Left ventricle myocardium superior (tissue), 1 donor: ENCODE measurements at places on chromosomes 1 and 21. TPM values are rescaled to one million over a fixed set of nuclear protein-coding genes. Genes with fewer than 3 reads are reported as not detected.
A peak's percentile ranks its signal among the peaks of the same experiment; 100 is the strongest.

DNA sequence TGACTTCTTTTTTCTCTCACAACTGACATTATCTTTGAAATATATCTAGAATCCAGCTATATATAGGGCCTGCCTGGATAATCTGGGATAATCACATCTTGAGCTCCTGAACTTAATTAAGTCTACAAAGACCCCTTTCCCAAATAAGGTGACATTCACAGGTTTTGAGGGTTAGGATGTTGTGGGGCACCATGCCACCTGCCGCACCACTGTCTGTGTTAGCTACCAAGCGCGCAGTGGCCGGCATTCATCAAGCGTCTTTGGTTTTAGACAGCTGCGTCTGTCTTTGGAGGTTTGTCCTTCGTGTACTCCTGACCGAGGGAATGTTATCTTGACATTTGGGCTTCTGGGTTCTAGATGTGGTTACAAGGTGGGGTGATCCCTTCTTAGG is 7.5 kb downstream of the TRAPPC10 start:
- DNase-seq = no peak

NKAIN1 gene
- not detected for total RNA-seq

DNA sequence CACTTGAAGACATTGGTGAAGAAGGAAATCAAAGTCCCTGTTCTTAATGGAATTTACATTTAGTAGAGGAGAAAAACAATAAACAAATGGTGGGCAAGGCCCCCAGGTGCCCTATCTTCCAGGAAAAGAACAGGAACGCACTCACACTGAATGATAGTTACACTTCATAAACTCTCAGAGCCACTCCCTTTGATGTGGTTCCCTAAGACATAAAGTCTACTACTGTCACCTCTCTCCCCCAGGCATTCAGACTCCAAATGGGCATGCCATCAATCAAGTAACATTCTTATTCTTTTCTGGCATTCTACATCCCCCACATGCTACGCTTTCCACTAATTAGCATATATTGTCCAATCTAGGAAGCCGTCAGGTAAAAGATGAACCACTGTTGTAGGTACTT is 36.6 kb upstream of the PIGC start:
- no peak for DNase-seq

- no peak for DNase-seq
Observed at GRCh38 chr1:246271516-246271915, 235.6 kb downstream of the SMYD3 start.

HOOK1 gene
- 10.7 TPM for total RNA-seq

- DNase-seq = no peak
Observed at GRCh38 chr1:154698320-154699096, 90.5 kb upstream of the ADAR start.

DNA sequence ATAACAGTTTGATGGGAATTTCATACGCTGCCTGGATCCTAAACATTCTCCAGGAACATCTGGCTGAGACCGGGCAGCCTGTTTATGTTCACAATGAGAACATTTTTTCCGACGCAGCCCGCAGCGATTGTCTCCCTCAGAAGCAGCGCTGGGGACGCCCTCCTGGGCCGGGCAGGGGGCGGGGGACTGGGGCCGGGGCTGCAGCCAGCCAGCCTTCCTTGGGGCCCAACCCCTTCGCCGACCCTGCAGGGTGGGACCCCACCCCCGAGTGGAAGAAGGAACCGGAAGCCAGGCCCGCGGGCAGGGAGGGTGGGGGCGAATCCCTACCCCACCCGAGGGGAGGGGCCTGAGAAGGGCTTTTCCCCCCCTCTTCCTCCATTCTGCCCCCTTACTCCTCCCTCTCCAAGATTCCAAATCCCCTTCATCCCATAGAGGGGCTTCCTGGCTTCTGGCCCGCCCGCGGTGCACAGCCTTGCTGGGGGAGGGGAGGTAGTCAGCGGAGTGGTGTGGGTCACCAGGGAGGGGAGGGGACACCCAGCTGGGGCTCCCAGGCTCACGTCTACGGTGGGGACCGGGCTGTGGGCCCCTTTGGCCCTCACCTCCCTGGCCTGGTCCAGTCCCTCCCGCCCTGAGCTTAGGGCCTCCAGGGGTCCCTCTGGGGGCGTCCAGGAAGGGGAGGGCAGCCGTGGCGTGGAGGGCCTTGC is 60.6 kb downstream of the WNT9A start:
- peak; percentile 88 for DNase-seq

DNA sequence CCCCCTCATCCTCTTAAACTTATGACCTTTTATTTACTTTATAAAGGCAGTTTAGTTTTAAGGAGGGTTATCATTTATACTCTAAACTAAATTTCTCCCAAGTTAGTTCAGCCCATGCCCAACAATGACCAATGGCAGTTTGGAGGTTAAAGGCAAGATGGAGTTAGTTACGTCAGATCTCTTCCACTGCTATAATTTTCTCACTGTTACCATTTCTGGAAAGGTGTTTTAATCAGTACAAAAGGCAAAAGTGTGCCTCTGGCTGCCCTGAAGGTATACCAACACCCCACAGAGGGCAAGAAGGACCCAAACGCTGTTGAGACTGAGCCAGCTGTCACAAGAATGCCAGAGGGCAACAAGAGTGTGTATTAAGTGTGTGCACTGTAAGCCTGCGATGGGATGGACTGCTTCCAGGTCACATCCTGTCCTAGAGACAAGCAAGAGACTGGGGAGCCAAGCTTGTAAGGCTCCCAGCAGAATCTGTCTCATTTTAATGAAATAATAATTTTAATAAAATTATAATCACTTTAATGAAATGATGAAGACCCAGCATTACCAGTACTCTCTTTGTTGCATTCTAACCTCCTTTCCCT is 32.5 kb upstream of the FAM89A start:
- no peak for DNase-seq

DNA sequence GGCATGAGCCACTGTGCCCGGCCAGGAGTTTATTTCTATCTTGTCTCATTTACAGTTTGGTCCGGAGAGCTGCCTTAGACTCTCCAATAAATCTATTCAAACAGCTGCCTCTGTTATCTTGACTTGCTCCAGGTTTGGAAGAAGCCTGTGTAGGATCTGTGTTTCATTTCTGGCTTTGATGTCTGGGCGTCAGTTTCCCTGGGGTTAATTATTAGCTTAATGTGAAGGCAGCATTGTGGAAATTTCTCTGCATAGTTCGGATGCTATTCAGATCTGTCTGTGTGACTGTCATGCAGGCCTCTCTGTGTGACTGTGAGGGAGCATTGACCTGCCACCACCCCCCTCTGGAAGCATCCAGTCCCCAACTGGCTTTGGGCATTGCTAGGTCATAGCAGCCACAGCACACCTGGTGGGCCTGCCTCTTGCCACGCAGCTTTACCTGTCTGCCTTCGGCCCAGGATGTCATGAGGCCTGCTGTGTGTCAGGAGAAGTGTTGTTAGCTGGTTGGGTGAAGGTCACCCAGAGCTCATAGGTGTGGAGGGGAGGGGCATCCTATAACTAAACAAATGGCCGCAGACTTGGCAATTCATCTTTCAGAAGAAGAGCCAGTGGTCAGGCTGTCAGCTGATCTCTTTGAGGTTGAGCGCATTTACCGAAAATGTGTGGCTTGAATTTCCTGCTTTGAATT is 9.8 kb downstream of the IFNGR2 start:
- no peak for DNase-seq

NHLH2 gene
- total RNA-seq = not detected

- DNase-seq = no peak
Observed at GRCh38 chr1:221801251-221801661, 59.4 kb upstream of the DUSP10 start.

DNA sequence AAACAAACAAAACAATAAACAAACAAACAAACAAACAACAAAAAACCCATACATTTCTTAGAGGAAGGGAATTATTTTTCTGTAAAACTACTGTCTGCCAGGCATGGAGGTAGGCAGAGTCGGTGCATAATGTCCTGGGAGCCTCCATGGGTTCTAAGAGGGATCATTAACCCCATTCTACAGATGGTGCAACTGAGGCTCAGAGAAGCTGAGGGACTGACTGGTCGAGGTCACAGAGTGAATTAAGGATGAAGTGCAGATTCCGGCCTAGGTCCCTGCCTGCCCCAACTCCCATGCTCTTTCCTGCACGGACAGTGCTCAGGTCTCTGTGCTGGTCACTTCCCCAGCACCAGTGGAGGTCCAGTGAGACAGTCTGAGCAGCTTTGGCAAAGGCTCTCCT is 15.8 kb upstream of the WNT4 start:
- no peak for DNase-seq

DNA sequence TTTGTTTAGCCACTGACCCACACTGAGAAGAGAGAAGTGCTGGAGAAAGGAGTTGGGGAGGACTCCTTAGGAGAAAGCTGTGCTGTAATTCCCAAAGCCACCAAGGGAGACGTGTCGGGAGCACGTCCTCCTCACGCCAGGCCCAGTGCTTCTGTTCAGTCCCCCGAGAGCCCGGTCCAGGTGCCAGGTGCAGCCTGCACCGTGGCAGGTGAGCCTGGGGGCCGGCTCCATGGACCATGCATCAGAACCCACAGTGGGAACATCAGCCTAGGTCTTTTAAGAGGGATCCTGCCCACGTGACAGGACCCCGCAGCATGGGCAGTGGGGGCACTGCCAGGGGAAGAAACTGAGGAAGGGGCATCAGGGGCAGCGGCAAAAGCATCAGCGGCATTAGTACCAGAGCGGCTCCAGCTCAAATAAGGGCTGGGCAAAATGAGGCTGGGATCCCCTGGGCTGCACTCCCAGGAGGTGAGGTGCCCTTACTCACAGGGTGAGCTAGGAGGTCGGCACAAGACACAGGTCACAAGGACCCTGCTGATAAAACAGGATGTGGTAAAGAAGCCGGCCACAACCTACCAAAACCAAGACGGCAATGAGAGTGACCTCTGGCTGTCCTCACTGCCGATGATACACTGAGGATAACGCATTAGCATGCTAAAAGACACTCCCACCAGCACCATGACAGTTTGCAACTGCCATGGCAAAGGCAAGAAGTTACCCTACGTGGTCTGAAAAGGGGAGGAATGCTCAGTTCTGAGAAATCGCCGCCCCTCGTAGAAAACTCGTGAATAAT is 24.6 kb upstream of the PRDM15 start:
- no peak for DNase-seq

DNA sequence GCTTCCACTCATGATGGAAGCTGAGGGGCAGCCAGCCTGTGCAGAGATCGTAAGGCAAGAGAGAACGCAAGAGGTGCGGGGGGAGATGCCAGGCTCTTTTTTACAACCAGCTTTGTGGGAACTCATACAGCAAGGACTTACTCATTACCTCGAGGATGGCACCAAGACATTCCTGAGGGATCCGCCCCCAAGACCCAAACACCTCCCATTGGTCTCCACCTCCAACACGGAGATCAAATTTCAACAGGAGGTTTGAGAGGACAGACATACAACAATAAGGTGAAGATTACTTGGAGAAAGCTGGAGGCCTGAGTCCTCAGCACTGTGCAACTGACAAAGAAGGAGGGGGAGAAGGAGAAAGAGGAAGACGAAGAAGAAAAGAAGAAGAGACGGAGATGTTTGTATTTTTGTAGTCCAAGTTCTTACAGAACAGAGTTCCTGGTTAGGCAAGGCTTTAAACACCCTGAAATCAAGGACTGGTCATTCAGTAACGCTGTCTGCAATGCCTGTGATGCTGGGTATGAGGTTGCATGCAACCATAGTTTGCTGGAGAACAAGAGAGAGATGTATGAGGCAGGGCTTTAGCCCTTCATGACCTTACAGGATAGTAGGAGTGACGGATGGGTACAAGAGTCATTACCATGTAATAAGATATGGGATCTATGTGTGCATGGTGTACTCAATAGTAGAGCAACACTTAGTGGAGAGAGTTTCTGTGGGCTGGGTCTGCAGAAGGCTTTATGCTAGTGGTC is 19.7 kb upstream of the GALNT2 start:
- DNase-seq = no peak

GRCh38 chr1:84096176-84096575 is 47.9 kb upstream of the PRKACB start:
- DNase-seq = no peak

HMCN1 gene
- 3.8 TPM for total RNA-seq

- no peak for DNase-seq
Observed at GRCh38 chr1:168079761-168080160, 57.0 kb downstream of the GPR161 start.

GRCh38 chr1:35369922-35370671 is 101.6 kb downstream of the ZMYM4 start:
- DNase-seq = peak; percentile 65

STYXL2 gene
- total RNA-seq = 121 TPM

REN gene
- total RNA-seq = not detected

DNA sequence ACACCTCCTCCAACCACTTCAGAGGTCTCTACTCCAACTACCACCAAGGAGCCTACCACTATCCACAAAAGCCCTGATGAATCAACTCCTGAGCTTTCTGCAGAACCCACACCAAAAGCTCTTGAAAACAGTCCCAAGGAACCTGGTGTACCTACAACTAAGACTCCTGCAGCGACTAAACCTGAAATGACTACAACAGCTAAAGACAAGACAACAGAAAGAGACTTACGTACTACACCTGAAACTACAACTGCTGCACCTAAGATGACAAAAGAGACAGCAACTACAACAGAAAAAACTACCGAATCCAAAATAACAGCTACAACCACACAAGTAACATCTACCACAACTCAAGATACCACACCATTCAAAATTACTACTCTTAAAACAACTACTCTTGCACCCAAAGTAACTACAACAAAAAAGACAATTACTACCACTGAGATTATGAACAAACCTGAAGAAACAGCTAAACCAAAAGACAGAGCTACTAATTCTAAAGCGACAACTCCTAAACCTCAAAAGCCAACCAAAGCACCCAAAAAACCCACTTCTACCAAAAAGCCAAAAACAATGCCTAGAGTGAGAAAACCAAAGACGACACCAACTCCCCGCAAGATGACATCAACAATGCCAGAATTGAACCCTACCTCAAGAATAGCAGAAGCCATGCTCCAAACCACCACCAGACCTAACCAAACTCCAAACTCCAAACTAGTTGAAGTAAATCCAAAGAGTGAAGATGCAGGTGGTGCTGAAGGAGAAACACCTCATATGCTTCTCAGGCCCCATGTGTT is 66.6 kb downstream of the TPR start:
- no peak for DNase-seq

GRCh38 chr1:224432146-224432545 is 2.5 kb downstream of the WDR26 start:
- no peak for DNase-seq

PHTF1 gene
- total RNA-seq = 7.3 TPM

DNA sequence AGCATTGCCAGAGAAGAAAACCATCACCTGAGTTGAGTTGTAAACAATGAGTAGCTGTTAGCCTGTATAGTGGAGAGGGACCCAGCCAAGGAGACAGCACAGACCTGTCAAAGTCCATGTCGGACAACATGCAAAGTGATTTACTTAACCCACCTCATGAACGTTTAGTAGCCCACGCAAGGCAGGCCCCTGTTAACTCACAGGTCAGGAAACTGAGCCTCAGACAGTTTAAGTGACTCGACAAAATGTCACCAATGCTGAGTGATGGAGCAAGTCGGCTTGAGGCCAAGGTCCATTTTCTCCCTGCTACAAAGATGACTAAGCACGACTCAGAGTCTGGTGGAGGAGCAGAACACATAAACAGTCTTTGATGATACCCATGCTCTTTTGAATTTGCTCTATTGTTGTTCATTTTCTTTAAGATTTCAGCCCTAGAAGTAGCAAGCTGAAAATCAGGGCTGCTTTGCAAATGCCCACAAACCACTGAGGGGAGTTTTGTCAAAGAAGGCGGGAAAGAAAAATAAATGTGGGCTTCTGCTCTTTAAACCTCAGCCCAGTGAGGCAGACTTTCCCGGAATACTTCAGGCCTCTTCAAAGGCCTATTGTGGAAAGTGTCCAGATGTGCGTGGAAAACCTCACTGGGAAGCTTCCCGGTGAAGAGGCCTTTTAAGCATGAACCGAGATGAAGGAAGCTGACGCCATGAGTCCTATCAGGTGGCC is 83.8 kb upstream of the HOOK1 start:
- DNase-seq = peak; percentile 66

SLC27A3 gene
- total RNA-seq = 9.8 TPM
